ENCODE measurements at places on chromosomes 5 and 9. TPM values are rescaled to one million over a fixed set of nuclear protein-coding genes. Genes with fewer than 3 reads are reported as not detected.

Gene CCDC127
- total RNA-seq = 4.6 TPM

DNA sequence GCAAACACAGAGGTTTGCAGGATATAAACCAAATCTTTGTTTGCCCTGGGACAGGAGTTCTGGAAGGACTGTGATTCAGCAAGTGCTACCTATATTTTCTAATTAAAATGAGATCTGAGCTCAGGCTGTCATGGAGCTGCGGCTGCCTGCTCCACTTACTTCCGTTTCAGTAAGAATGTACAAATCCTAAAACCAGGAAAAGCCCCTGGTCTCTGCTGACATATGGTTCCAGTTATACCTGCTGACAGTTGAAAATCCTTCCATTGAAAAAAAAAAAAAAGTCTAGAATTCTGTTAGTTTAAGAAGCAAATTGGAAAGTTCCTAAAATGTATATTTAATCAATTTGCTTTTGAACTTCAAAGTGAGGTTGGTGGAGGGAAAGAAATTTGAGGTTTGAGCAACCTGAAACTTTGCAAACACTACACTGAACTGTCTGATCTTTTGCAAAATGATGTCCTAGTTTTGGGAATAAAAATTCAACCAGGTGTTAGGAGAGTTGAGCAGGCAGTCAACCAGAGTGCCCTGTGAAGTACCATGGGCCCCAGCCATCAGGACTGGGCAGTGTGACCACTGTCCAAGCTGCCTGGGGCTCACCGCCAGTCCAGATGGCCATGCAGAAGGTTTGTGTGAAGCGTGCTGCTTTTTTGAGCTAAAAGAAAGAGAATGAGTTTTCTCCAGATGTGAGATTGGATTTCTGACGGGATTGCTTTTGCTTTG is 50.6 kb downstream of the SHB start:
- DNase-seq = no peak

GRCh38 chr5:172411484-172412072 is 42.7 kb downstream of the SH3PXD2B start:
- no peak for DNase-seq

Gene AGXT2
- not detected for total RNA-seq

DNA sequence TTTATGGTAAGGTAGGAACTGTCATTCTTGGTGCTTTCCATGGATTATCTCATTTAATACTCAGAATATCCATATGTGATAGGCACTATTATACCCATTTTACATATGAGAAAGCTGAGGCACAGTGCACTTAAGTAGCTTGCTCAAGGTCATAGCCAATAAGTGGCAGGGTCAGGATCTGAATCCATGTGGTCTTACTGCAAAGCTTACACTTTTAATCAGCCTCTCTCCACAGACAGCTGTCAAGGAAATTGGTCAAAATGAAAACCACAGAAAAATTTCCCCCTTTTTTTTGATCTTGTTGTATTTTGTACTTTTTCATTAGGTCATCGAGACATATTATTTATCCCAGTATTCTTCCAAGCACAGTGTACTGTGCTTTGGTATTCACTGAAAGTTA is 78.5 kb downstream of the ERCC6L2 start:
- DNase-seq = no peak

DNA sequence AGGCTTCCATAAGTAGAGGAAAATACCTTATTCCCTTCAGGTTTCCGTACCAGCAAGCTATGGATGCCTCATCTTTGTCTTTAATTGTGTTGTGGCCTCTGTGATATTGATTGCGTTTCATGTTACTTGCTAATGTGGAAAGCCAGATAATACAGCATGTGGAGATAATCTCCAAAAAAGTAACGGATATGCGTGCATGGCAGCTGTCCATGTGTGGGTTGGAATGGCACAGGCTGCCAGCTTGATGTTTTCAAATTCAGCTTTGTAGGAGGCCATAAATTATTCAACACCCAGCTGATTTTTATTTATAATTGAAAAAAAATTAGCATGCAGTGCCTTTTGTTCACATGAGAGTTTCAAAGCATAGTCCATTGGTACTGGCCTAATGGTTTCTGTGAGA is 144.9 kb downstream of the GIN1 start:
- no peak for DNase-seq

DNA sequence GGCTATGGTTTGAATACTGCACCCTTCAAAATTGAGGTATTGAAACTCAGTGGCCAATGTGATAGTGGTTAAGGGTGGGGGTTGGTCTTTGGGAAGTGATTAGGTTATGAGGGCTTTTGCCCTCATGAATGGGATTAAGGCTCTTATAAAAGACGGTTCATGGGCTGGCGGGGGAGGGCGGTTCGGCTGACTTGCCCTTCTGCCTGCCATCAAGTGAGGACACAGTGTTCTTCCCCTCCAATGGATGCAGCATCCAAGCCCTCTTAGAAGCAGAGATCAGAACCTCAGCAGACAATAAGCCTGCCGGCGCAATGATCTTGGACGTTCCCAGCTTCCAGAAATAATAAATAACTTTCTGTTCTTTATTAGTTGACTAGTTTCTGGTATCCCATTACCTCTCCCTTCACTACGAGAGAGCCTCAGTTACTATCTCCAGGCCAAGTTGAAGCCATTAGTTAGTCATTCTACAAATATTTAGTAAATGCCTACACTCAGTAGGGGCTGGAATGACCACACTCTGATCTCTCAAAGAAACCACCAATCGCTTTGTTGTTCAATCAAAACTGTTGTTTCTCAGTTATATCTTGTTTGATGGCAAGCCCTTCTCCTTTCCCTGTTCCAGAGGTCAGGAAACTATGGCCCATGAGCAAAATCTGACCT is 219.3 kb downstream of the TSSK1B start:
- no peak for DNase-seq

- DNase-seq = no peak
Measured at GRCh38 chr5:50807661-50808060, 141.2 kb downstream of the PARP8 start.

Gene SPATA31D4
- total RNA-seq = not detected

Gene UGT3A2
- total RNA-seq = not detected

All from tibial nerve (tissue), 4 donors.